Amniotic stem cell (primary cell): ENCODE measurements at places on chromosomes 2 and 18.
A peak's percentile ranks its signal among the peaks of the same experiment; 100 is the strongest.

DNA sequence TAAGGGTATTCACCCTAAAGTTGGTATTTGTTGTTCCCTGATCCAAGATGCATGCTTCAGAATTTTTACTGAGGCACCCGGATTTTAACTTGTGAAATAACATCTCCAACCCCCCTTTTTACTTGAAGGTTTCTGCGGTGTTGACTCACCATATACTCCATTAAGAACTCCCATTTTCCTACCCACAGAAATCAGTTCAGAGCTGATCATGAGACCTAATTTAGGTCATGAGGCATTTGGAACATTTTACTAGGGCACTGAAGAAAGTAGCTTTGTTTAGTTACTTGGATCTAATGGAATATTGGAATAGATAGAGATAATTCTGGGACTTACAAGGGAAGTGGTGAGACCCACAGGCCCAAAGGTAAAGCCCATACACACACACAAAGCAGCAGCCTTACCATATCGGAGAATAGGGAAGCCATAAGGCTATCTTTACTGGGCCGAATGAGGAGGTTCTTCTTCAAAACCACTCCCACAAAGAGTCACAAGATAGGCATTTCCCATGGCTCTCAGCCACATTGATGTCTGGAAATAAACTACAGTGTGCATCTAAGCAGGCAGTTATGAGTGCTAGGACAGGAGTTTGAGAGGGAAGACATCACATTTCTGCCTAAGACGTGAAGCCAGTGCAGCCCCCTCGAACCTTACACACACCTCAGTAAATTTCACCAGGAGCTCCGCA is 681.0 kb upstream of the LRRTM4 start:
- no peak for DNase-seq

- DNase-seq: no peak
Observed at GRCh38 chr18:56565551-56566345, 72.6 kb downstream of the TXNL1 start.

GRCh38 chr2:211113334-211114175 is 557.2 kb downstream of the CPS1 start:
- DNase-seq: no peak

DNA sequence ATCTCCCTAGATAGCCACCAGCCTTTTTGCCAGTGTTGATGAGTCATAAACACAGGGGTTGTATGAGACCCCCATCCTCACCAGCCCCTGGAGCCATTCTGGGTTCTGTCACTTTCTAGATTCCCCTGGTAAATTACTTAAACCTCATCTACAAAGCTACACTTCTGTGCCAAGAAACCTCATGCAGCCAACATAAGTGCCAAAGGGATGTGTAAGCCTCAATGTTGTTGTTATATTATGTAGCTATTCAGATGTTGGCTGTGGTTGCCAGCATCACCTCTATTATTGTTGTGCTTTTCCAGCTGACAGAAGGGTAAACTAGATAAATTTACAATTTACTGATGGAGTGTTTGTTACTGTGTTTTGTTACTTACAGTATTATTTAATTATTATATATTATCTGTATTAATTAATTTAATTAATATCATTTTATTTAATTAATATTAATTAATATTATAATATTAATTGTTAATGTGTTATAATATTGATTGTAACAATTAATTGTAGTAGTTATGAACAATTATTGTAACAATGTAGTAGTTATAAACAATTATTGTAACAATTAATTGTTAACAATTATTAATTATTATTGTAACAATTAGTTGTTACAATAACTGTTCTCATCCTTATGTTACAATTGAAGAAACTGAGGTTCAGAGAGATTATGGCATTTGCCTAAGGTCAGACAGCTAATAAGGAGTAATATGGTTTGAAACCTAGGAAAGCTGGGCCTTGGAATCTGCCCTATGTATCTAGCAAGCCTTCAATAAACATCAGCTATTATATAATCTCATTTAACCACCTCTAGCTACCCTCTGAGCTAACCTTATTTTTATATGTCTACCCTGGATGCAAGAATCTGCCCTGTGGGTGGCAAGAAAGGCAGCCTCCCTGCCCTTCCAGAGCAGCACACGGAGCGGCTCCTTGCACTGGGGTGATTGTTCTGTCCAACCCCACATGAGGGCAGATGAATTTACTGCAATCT is 36.1 kb downstream of the PSTPIP2 start:
- no peak for DNase-seq

DNA sequence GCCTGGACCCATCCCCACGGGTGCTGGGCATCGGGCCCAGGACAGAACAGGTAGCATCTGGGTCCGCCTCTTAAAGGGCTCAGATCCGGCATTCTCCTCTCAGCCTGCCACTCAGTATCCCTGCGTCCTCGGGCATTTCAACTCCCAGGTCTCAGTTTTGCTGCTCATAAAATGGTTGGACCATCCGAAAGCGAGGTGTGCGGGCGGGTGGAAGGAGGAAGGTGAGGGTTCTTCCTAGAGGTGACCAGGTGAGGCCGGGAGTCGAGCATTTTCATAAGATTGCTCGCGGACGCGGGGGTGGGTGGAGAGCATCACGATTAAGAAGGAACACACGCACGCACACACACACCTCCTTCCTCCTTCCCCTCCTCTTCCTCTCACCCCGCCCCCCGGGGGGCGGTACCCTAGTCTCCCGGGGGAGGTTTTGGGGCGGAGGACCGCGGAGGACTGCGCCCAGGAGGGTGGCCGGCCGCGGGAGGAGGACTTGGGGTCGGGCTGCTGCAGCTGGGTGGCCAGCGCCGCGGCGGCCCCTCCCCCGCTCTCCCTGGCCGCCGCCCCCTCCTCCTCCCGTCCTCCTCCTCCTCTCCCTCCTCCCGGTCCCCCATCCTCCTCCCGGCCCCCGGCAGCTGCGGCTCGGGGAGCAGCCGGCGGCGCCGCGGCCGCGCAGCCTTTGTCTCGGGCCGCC is 97.9 kb upstream of the GPR45 start:
- DNase-seq: no peak

DNA sequence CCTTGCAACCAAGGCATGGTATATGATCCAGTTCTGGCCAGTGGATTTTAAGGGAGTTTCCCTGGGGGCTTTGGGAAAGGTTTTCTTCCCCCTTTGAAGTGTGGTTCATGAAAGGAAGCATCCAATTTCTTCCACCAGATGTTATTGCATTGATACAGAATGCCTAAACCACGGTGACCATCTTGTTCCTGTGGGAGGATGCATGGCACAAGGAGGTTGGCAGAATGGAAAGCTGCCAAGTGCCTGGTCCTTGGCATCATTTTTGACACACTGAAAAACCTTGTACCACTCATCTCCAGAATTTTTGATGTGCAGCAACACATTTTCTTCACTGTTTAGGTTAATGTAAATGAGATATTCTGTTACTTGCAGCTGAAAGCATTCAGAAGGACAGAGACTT is 55.2 kb upstream of the CXCR4 start:
- DNase-seq: no peak

- DNase-seq: no peak
Observed at GRCh38 chr18:49886891-49887764, 73.8 kb upstream of the ACAA2 start.

- no peak for DNase-seq
Observed at GRCh38 chr2:104378853-104379374, 475.0 kb upstream of the POU3F3 start.

DNA sequence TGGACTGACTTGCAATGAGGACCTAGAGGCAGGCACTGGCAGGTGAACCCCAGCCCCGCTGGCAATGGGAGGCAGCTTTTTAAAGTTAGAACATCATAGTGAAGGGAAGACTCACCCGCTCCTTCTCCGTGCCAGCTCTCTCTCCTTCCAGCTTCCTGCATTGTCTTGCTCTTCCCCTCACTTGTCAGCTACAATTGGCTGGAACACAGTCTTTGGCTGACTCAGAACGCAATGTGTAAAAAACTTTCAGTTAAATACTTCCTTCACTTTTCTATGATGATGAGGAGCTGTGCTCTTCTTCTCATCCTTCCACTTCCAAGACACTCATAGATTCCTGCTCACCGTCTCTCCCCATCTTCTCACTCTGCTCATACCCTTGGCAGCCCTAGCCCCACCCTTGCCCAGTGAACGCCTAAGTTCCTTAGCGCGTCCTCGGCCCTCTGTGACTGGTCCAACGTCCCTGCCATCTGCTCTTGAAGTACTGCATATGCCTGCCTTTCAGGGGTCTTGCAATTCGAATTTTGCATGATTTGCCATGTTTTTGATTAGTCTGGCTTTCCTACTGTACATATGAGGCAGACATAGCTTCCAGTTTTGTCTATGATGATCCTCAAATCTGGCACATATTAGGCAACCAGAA is 118.0 kb upstream of the TMEM200C start:
- no peak for DNase-seq

DNA sequence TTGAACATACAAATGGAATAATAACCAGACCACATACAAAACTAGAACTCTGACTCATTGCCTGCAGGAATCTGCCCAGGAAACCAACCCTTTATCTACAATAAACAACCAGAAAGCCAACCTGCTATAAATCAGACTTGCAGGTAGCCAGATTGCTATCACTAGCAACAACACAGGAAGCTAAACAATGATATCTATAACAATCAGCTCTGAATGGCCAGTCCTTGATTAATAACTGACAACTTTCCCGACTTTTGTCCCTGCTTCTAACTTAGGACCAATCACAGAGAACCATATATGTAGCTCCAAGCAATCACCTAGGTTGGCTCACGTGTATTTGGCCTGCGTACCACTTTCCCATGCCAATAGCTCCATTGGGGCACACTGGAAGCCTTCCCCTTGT is 470.8 kb downstream of the RIT2 start:
- no peak for DNase-seq

- no peak for DNase-seq
Observed at GRCh38 chr2:230661072-230661957, 51.3 kb upstream of the CAB39 start.

- DNase-seq: no peak
Observed at GRCh38 chr18:50620319-50620718, 60.4 kb downstream of the MAPK4 start.

DNA sequence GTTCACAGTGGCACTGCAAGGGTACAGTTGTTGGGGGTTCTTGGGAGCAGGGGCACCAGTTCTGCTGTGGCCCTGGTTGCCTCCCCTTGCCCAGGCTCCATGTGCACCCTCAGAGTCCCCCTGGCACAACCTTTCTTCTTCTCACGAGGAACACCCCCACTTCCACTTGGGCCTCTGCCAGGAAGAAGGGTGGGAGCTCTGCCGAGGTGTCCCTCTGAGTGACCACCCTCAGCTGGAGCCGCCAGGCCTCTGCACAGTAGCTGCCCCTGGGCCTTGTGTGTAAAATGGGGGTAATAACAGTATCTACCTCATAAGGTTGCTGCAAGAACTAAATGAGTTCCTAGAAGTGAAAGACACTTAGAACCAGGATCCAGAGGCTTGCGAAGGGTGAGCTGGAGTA is 8.4 kb downstream of the TPRKB start:
- no peak for DNase-seq

DNA sequence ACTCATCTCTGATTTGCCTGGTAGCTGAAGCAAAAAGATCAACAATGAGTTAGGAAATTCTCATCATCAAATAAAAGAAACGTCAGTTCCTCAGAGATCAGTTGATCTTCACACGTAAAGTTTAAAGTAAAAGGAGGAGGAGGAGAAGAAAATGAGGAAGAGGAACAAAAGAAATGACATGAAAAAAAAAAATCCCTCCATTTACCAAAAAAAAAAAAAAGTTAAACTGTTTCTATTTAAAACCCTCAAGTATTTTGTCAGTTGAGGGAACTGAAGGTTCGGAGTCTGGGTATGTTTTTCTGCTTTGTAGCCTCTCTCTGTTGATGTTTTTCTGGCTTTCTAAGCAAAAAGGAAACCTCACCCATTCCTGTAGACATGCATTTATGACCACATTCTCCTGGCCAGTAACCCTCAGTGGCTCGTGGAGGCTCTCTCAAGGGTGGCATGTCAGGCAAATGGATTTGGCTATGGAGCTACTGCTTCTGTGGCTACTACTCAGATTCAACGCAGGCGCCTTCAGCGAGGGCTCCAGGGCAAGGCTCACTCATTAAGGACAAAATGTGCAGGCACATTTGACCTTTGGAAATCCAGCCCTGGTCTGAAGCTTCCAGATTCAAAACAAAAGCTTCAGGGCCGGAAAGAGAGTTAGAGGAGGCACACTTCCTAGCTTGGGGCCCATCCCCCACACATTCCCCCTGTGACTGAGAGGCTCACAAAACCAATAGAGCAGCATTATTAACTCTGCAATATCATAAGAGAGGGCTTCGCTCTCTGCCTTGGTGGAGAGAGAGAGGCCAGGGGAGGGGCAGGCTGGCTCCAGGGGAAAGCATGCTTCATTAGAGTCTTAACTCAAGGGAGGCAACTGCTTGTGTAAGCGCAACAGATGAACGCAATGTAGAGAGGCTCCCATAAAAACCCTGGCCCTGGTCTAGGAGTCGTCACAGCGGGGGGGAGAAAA is 22.3 kb downstream of the KLF7 start:
- no peak for DNase-seq

GRCh38 chr2:69768235-69768634 is 26.3 kb downstream of the ANXA4 start:
- no peak for DNase-seq

DNA sequence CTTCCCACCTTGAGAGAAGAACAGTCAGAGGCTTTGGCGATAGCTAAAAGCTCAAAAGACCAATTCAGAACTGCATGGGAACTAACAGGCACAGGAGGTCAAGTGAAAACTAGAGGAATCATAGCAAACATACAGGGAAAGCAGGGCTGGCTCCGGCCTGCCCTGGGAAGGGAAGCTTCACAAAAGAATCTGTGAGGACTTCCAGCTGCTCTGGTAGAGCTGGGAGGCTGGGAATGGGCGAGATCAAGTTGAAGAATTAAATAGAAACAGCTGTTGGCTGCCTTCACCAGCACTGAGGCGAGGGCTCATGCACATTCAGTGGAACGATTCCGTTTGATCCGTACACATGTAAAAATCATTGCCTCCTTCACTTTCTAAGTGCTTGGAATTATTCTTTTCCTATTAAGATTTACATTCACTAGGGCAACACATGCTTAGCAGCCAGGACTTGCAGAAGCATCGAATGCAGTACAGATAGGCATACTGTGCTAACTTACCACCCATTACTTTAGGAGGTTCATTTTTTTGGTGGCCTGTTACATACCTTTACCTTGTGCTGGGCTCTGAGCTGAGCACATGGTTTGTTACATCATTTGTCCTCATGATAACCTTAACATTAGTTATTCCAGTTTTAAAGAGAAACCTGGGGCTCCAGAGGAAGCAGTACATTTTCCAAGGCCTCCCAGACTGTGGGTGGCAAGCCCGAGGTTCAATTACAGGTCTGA is 125.4 kb upstream of the RNF152 start:
- DNase-seq: peak; percentile 73

DNA sequence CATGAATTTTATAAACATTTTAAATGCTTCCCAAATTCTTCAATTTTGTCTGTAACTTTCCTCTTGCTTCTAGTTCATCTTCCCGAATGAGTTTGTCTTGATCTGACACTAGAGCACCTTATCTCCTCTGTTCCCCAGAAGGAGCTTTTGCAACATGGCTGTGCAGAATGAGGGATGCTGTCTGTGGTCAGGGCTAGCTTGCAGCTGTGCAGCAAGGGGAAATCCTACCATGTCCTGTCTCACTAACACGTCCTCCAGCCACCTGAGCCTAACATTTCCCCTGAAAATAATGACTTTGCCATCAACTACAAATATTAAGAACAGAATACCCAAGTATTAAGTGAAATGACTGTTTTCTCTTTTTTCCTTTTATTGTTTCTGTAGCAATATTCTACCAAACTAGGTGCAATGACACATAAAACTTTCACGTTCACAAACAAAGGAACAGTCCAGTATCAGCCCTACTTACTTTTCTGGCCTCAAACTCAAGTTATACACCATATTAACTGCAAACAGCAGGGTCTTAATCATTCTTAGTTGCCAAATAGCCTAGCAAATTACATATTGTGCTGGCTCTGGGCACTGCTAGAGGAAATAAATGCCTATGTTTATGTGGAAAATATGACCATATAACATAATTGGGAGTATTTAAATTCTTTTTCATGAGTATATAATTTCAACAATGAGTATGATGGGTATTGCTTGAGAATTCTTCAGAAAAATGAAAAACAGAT is 423.3 kb downstream of the CMPK2 start:
- no peak for DNase-seq
